ENCODE measurements at places on chromosomes 1 and 21. TPM values are rescaled to one million over a fixed set of nuclear protein-coding genes. Genes with fewer than 3 reads are reported as not detected.
A peak's percentile ranks its signal among the peaks of the same experiment; 100 is the strongest.

SYTL1 gene
- total RNA-seq: 0.18 TPM

DNA sequence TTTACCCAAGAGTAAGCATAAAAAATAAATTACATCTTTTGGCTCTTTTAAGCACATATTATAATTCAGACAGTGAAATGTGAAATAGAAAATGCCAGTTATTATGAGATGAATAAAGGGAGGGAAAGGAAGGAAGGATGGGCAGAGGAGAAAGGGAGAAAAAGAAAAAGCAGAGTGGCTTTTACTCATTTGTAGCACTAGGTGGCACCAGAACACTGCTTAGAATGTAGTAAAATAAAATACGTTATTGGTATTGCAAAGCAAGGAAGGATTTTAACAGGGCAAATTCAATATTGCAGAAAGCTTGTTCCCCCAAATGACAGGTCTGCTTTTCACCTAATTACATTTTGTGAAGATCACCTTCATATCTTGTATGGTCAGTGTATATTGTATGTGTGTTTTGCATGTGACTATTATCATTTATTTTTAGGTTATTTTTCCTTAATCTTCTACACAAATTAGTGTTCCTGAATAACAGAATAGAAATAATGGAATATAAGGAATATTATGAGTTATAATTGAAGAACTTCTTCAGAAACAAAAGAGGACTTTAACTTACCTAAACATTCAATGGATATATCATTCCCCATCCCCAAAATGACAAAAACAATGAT lies 9.1 kb upstream of the PCNX2 start:
- no peak overlapping the region for H3K27ac ChIP-seq
- H3K27me3 ChIP-seq: no peaks in the 10 kb centered on the region
- no peaks in the 10 kb centered on the region for H3K36me3 ChIP-seq
- peak; percentile 30 for DNase-seq
- no peak overlapping the region for H3K4me3 ChIP-seq

TLR5 gene
- under 0.01 TPM for total RNA-seq

CACNA1S gene
- not detected for total RNA-seq

DNA sequence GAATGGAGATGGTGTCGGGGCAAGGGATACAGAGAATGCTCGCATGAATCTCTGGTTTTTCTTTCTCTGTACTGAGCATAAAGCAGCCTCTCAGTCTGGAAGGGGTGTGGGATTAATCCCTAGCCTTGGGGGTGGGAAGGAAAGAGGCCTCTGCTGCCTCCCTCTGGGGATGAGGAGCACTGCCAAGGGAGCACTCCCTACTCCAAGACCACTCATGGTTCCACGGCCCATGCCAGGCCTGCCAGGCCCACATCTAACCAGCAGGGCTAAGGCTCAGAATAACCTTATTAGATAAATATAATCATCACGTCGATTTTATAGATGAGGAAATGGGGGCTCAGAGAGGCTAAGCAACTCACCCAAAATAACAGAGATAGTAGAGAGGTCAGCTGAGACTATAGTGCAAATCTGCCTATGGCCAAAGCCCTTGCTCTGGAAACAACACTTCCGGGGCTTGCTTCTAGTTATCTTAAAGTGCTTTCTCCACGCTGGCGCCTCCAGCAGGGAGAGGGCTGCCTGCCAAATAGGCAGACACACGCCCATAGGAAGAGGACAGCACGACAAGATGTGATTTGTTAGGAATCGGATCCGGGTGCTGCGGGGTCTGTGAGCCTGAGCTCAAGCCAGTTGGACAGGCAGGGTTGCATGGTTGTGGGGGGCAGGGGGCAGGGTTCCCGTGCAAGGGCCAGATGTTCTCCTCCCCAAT lies 522 bp downstream of the TEX35 start:
- no peak overlapping the region for H3K4me3 ChIP-seq
- no peak overlapping the region for H3K27ac ChIP-seq
- no peaks in the 10 kb centered on the region for H3K36me3 ChIP-seq
- H3K27me3 ChIP-seq: peaks cover 3% of the 10 kb centered on the region
- H3K4me1 ChIP-seq: no peaks in the 10 kb centered on the region
- DNase-seq: peak; percentile 17

IL24 gene
- under 0.01 TPM for total RNA-seq

EVA1C gene
- 0.83 TPM for total RNA-seq
